ENCODE measurements at places on chromosomes 7 and 10. TPM values are rescaled to one million over a fixed set of nuclear protein-coding genes. Genes with fewer than 3 reads are reported as not detected.
A peak's percentile ranks its signal among the peaks of the same experiment; 100 is the strongest.

GRCh38 chr10:122044713-122045112 lies 55.8 kb downstream of the TACC2 start:
- H3K27me3 ChIP-seq, result no peaks in the 10 kb centered on the region
- no peaks in the 10 kb centered on the region for H3K36me3 ChIP-seq
- H3K4me3 ChIP-seq, result no peak overlapping the region
- DNase-seq, result peak; percentile 77
- H3K27ac ChIP-seq, result peak overlapping the region; percentile 83
- peaks cover 17% of the 10 kb centered on the region for H3K4me1 ChIP-seq

DNA sequence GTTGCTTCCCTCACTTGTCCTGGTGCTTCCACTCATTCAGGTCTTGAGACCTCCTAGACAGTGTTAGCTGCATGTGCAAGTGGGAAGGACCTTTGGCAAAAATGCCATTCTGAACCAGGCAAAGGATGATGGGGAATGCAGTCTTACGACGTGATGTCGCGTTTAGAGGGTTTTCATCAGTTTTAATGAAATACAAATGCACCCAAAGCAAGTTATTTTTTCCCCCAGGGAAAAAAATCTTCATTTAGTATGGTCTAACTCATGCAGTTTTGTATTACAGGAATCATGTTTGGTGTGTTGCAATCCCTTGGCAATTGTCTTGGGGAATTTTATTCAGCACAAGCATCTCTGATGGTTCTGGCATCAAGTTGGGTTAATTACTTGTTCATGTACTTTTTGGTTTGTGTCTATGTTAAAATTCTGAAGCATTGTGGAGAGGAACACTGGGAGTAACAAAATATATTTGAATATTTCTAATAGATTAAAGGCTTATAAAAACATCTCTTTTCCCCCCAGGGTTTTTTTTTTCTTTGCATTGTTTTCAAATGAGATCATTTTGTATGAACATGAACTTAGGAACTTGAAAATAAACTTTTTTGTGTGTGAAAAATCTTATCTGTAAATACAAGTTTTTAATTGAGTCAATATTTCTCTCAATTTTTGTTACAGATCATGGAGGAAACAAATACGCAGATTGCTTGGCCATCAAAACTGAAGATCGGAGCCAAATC lies 188.9 kb downstream of the BICC1 start:
- H3K4me3 ChIP-seq, result no peak overlapping the region
- DNase-seq, result no peak
- no peaks in the 10 kb centered on the region for H3K36me3 ChIP-seq
- no peaks in the 10 kb centered on the region for H3K4me1 ChIP-seq
- H3K27me3 ChIP-seq, result no peaks in the 10 kb centered on the region

- no peak for DNase-seq
- no peak overlapping the region for H3K4me3 ChIP-seq
- H3K36me3 ChIP-seq, result no peaks in the 10 kb centered on the region
- H3K27me3 ChIP-seq, result peaks cover 3% of the 10 kb centered on the region
- H3K27ac ChIP-seq, result no peak overlapping the region
Observed at GRCh38 chr7:155533827-155534690, 12.3 kb downstream of the CNPY1 start.

DNA sequence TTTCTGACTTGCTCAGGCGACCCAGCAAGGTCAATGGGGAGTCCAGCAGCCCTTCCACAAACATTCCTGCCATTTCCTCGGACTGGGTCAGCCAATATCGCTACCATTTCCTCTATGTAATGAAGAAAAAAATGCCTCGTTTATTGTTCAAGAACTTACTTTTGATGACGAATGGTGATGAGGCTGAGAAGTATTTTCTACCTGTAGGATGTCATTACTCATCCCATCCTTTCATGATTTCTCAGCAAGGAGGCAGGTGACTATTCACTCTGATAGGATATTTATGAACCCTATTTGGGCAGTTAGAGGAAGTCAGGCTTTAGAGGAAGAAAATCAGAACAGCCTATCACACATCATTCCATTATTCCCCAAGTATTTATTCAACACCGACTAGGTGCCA lies 178.6 kb downstream of the FANK1 start:
- H3K4me1 ChIP-seq, result no peaks in the 10 kb centered on the region
- H3K27ac ChIP-seq, result no peak overlapping the region
- no peaks in the 10 kb centered on the region for H3K27me3 ChIP-seq
- no peak overlapping the region for H3K4me3 ChIP-seq
- no peak for DNase-seq

- no peak for DNase-seq
- peaks cover 17% of the 10 kb centered on the region for H3K4me1 ChIP-seq
- no peaks in the 10 kb centered on the region for H3K27me3 ChIP-seq
- no peaks in the 10 kb centered on the region for H3K36me3 ChIP-seq
- H3K27ac ChIP-seq, result peak overlapping the region; percentile 84
Observed at GRCh38 chr10:72692994-72693781, 1.2 kb downstream of the MCU start.

- peak overlapping the region; percentile 56 for H3K27ac ChIP-seq
- H3K27me3 ChIP-seq, result no peaks in the 10 kb centered on the region
- DNase-seq, result peak; percentile 76
- peaks cover 26% of the 10 kb centered on the region for H3K4me1 ChIP-seq
- no peaks in the 10 kb centered on the region for H3K36me3 ChIP-seq
Observed at GRCh38 chr10:101067356-101068083, 5.7 kb downstream of the KAZALD1 start.

DNA sequence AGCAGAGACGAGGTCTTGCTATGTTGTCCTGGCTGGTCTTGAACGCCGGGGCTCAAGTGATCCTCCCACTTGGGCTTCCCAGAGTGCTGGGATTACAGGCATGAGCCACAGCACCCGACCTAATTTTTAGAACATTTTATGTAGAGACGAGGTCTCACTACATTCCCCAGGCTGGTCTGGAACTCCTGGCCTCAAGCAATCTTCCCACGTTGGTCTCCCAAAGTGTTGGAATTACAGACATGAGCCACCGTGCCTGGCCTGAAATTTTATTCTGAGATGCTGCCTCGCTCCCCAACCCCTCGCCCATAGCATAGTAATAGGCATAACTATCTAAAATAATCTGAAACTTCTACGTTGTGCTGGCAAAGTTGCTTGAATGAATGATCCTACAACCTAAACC lies 21.9 kb downstream of the SFXN4 start:
- H3K27ac ChIP-seq, result no peak overlapping the region
- no peaks in the 10 kb centered on the region for H3K36me3 ChIP-seq
- no peak for DNase-seq
- H3K4me1 ChIP-seq, result no peaks in the 10 kb centered on the region
- no peak overlapping the region for H3K4me3 ChIP-seq

GRCh38 chr10:119149729-119150128 lies 15.8 kb downstream of the SFXN4 start:
- no peak for DNase-seq
- peaks cover 30% of the 10 kb centered on the region for H3K36me3 ChIP-seq
- H3K4me1 ChIP-seq, result no peaks in the 10 kb centered on the region
- no peak overlapping the region for H3K4me3 ChIP-seq
- no peaks in the 10 kb centered on the region for H3K27me3 ChIP-seq

The PDGFA gene
- total RNA-seq, result 7.0 TPM

The ZPBP gene
- total RNA-seq, result 0.71 TPM

The SPDYE6 gene
- not detected for total RNA-seq

The WASHC2C gene
- 32.2 TPM for total RNA-seq

The EGFR gene
- total RNA-seq, result 75.0 TPM

All from thyroid gland (tissue), 4 donors.